ENCODE measurements at places on chromosomes 5 and 9.

DNA sequence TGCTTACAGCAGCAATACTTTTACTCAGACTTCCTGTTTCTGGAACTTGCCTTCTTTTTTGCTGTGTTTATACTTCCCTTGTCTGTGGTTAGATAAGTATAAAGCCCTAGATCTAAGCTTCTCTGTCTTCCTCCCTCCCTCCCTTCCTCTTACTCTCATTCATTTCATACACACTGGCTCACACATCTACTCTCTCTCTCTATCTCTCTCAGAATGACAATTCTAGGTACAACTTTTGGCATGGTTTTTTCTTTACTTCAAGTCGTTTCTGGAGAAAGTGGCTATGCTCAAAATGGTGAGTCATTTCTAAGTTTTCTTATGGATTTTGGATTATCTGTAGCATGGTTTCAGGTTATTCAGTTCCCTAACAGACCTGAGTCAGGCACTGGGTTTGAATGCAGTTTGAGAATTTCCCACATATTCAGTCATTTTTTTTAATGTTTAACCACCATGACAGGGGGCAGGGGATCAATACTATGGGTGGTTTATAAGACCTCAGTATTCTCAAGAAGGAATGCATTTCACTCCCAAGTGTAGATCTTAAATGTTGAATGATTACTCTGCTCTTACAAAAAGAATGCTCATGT lies at the start of gene IL7R:
Gene IL7R (plus strand): TSS at position 127 of the 587 bp plus-strand sequence. CDS start 87 bp downstream, at position 214.
- DNase-seq, result no peak

DNA sequence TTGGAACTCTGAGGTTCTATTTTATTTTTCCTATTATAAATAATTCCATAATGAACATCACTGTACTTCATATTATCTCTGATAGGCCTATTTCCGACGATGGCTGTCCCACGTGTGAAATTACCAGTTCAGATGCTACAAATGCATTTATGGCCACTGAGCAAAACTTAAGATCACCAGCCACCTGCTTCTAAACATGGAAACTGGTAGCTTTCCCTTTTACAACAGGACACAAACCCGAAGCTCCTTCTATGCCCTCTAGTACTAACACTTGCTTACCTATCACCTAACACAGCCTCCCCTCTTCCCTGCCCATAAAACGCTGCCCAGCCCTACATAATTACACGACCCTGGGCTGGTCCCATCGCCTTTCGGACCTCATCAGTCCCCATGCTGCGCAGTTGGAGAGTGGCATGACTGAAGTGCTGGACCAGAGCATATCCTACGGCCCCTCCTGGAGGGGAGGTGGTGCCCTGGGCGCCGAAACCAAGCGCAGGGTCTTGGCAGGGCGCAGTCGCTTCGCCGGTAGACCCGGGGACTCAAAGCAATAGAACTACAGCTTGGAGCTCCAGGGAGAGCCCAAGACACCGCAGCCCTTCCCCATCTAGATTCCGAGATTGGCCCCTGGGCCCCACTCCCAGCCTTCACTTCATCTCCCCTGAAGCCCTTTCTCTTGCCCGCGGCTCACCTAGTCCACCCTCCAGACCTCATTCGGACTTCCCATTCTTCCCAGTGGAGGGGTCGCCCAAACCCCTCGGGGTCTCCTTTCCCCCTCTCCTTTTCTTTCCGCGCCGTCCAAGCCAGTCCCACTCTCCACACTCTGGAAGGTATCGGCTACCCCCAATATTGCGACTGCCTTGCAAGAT lies 1.0 kb upstream of the SAP30L start:
- DNase-seq, result no peak

DNA sequence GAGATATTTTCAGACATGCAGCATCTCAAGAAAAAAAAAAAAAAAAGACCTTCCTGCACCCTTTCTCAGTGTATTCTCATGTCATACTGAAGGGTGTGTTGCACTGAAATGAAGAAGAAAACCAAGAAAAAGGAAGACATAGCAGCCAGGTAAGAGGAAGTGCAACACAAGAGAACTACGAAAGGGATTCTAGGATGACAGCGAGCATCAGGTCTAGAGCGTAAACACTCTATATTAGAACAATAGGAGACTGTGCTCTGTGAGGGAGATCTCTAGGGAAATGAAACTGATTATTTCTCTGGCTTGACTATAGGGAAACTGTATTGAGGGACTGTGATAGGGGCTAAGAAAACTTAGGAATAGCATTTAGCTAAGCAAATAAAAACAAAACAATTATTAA lies 30.0 kb downstream of the BTF3 start:
- no peak for DNase-seq

- DNase-seq, result no peak
These were observed 437.8 kb downstream of the ARHGEF28 start for GRCh38 chr5:74063821-74064220.

DNA sequence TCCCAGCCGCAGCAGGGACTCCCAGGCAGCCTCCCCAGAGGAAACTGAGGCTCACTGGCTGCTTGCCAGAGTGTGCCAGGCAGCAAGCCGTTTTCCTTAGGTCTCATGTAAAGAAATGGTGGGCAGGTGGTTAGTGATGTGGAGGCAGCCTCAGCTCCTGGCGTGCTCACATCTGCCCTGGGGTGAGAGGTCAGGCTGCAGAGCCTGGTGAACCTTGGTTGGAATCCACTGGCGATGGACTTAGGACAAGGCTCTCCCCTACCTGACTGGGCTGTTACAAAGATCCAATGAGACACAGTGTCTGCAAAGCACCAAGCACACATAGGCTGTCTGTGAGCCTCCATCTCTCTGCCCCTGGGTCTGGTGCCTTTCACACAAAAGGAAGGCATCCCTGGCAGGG lies 30.9 kb downstream of the LHX6 start:
- no peak for DNase-seq

DNA sequence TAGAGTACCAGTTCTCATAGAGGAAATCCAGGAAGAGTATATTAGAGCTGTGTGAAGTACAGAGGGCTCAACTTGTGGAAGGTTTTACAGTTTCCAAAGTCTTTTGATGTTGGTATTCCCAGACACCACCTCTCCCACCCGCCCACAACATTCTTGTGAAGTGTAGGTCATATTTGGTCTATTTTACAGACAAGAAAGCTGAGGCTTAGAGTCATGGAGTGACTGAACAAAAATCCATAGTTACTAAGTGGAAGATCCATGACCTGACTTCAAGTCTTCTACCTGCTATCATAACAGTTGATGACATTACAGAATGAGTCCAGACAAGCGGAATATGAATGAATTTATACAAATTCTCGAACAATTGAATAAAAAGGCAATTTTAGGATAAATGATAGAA lies 187.1 kb upstream of the RPS23 start:
- DNase-seq, result no peak

DNA sequence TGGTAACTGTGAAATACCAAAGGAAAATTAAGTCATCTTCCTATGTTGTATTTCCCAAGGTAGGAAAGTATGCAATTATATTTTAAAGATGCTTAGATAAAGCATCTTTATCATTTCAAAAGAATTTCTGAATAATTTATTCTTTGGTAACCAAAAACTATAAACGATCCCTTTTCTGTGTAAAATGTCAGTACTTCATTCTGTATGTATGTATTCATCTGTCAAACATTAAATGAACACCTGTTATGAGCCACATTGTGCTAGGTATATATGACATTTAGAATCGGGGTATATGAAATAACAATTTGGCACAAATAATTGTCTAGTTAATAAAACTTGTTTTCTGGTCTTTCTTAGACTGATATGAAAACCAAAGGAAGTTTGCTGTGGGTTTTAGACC lies 89.4 kb upstream of the DHFR start:
- DNase-seq, result no peak

GRCh38 chr9:93603011-93603410 lies 26.6 kb downstream of the PHF2 start:
- DNase-seq, result no peak

- no peak for DNase-seq
These were observed 1012.3 kb downstream of the CDH9 start for GRCh38 chr5:26026044-26026443.

- DNase-seq, result no peak
These were observed 20.3 kb downstream of the ARPC5L start for GRCh38 chr9:124882231-124882630.

DNA sequence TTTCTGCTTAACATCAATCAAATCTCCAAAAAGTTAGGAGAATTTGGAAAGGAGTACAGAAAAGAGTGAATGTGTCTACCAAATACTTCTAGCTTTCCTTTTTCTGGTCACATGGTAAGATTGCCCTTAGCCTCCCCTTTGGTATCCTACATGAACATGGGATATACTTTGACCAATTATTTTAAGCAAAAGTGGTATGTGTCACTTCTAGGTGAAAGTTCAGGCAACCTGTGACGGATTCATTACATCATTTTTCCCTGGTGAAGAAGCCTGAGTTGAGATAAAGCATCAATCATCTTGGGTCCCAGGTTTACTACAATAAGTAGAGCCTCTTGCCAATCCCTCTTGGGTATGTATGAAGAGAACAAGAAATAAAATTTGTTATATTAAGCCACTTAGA lies 419.2 kb downstream of the PDE4D start:
- DNase-seq, result no peak

- DNase-seq, result no peak
These were observed 76.6 kb upstream of the TBCA start for GRCh38 chr5:77852514-77853352.

GRCh38 chr5:145463634-145464033 lies 371.5 kb downstream of the PRELID2 start:
- DNase-seq, result no peak

DNA sequence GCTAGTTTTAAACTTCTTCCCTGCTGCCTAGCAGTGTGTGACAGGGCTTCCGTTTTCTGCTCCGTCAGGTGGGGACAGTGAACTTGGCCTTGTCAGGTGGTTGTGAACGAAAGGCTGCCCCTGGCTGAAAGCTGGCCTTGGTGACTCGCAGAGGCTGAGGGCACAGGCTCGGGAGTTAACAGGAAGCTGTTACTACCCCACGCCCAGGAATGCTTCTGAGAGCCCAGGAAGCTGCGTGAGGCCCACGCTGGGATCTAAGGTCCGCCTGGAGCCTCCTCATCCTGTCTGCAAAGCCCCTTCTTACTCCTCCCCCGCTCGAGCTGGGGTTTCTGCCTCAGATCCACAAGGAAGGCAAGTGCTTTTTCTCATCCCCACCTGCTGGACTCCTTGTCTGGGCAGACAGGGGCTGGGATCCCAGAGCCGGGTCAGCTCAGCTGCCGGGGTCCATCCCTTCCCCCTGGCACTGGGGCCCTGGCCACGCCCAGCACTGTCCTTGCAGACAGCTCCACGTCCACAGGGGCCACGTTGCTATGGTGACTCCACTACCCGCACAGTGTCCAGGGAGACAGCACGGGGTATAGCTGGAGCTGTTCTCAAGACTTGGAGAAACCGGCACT lies 124.7 kb upstream of the TBC1D2 start:
- no peak for DNase-seq

GRCh38 chr9:136401173-136401922 lies 1.4 kb upstream of the SNAPC4 start:
- no peak for DNase-seq

DNA sequence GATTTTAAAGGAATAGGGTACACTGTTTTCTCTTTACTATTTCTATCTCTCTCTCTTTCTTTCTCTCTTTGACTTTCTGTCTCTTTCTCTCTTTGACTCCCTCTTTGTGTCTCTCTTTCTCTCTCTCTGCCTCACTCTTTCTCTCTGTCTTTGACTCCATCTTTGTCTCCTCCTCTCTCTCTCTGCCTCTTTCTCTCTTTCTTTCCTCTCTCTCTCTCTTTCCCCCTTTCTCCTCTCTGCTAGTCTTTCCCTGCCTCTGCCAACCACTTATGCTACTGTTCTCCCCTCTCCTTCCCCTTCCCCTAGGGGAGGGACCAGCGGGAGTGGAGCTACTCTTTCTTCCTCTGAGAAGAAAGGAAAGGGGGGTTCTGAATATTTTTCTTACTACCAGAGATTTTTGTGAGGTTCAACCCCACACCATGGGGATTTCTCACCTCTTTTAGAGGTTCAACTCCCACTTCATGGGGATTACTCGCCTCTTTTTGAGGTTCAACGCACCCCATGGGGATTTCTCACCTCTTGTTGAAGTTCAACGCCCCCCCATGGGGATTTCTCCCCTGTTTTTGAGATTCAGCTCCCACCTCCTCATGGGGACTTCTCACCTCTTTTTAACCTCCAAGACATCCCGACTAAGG lies 309.9 kb downstream of the NR3C1 start:
- no peak for DNase-seq

- DNase-seq, result no peak
These were observed 3.4 kb upstream of the CLINT1 start for GRCh38 chr5:157862183-157862851.

- no peak for DNase-seq
These were observed 39.9 kb downstream of the MOCS2 start for GRCh38 chr5:53069626-53070025.

GRCh38 chr9:89528540-89528939 lies 30.6 kb upstream of the SEMA4D start:
- DNase-seq, result no peak

DNA sequence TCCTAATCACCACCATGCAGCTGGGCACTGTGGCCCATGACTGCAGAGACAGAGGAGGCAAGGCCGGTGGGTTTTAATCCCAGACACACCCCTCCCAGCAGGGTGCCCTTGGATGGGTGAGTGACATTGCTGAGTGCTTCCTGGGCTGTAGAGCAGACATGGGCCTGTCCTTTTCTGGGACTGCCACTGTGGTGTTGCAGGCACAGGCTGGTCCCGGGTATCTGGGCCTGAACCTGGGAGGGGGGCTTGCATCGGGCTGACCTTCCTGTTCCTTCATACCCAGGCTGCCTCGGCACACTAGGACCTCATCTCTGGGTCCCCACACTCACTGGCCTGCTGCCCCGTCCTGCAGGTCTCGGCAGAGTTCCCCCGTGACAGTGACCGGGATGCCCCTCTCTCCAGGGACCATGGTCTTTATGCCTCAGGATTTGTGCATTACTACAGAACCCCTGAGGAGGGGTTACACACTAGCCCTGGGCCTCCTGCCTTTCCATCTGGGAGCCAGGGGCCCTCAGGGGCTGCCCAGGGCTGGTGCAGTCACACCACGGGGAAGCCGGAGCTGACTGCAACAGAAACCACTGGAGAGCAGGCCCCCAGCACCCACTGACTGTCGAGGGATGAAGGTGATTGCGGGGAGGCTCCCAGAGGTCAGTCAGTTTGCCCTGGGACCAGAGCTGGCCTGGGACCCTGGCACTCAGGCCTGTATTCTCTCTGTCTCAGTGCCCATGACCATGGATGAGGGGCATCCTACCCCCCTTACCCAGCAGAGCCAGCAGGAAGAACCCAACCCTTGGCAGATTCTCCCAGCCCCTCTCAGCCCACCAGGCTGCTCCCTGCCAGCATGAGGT lies 8.9 kb upstream of the SLC25A48 start:
- DNase-seq, result no peak

DNA sequence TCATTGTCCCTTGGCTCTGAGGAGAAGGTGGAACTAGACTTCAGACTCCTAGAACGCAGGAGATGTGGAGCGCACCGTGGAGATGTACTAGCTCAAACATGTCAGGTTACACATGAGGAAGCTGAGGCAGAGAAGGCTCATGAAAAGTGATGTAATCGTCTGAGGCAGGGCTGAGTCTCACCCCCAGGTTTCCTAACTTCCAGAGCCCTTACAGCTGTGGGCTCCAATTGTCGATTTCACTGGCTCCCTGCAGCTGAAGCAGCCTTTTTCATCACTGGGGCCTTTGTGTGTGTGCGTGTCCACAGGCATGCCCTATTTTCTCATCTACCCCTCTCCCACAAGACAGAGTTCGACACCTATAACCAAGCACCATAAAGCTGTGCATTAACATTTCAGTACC lies 370.6 kb downstream of the NTRK2 start:
- no peak for DNase-seq

All from stimulated activated CD8-positive, alpha-beta memory T cell treated with anti-CD3 and anti-CD28 coated beads, Interleukin-15, amount 100 ng/mL, for 1 hour (primary cell).